ENCODE measurements at places on chromosomes 5 and 9. TPM values are rescaled to one million over a fixed set of nuclear protein-coding genes. Genes with fewer than 3 reads are reported as not detected.

PPP2CA gene
- 214 TPM for total RNA-seq

DNA sequence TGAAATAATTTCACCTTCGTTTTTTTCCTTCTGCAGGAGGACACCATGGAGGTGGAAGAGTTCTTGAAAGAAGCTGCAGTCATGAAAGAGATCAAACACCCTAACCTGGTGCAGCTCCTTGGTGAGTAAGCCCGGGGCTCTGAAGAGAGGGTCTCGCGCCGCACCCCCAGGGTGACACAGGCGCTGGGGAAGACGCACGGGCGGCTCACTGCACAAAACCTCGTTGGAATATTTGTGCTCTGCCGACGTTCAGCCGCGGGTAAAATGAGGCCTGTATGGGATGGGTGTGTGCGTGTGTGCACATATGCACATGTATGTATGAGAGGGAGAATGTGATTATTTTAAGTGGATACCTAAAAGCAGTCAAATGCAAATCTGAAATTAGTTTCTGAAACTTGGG is 24.5 kb downstream of the QRFP start:
- no peak for DNase-seq

DNA sequence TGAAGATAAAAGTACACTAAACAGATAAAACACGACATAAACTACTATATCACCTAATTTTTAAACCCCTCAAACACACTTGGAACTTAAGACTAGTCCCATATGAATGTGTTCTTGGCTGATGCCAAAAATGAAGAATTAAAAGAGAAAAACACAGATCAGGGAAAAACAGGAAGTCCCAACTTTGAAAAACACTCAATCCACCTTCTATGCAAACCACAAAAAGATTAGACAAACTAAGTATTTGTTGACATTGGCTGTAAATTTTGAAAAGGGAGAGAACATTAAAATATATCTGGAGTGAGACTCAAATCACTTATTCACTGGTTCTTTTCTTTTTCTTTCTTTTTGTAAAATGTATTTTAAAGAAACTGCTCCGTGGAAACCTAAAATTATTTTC is 81.4 kb downstream of the ANKH start:
- no peak for DNase-seq

DNA sequence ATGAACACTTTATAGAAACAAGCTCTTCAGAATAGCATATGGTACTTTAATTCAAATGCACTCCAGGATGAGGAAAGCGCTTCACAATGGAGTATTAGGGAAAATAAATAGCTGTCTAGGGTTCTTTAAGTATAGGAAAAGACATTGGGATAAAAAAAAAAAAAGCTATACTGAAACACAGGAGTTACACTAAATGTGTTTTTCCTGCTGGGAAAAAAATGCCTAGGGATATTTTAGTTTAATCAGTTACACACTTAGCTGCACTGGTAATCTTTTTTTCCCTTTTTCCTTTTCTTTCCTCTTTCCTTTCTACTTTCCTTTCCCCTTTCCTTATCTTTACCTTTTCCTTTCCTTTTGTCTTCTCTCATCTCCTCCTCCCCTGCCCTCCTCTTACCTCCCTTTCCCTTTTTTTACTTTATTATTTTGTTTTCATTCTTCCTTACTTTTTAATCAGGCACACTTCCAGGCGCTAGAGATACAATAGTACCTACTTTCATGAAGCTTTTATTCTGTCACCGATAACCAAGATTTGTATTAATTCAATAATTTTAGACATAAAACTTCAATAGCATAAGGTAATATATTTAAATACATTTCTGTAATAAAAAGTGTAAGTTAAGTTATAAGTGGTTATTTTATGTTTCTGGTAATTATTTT is 758.7 kb downstream of the CDH18 start:
- DNase-seq, result no peak

- no peak for DNase-seq
These were observed 2.0 kb upstream of the PTGR1 start for GRCh38 chr9:111601237-111602018.

DNA sequence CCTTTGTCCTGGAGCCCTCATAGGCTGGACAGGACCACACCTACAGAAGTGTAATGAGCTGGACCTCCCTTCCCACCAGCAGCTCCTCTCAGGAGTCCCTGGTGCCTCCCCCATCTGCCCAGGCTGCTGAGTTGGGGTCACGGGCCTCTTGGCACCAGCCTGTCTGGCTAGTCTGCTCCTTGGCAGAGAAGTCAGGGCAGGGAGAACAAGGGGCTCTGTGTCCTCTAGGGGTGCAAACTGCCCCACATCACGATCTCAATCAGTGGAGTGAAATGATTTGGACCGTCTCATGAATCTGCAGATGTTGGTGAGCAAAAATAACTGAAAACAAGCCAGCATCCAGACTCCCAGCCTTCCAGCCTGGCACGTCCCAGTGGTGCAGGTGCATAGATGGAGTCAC is 14.9 kb upstream of the GFPT2 start:
- no peak for DNase-seq

DNA sequence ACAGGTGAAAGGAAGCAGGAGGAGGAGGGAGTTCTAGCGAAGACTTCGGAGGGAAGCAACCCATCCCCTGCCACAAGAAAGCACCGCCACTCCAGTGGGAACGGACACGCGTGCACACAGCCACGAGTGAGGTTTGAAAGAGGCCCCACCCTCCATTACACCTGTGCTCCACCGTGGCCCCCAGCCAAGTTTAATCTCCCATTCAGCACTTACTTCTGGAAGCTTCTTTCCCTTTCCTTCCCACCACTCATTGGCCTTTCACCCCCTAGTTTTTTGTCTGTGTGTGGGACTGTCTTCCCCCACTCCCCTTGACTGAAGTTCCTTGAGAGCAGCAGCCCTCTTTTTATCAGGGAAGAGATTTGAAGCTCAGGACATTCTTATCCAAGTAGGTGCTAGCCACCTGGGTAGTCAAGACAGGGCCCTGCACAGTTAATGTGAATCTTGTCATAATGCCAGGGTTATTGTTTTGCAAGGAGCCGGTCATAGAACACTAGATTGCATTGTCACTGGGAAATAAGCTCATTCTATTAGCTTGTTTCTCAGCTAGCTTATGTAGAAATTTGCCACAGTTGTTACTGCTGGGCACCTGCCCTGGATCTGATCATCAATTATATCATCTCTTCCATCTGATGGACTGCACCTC is 256.0 kb downstream of the DOCK8 start:
- no peak for DNase-seq

DNA sequence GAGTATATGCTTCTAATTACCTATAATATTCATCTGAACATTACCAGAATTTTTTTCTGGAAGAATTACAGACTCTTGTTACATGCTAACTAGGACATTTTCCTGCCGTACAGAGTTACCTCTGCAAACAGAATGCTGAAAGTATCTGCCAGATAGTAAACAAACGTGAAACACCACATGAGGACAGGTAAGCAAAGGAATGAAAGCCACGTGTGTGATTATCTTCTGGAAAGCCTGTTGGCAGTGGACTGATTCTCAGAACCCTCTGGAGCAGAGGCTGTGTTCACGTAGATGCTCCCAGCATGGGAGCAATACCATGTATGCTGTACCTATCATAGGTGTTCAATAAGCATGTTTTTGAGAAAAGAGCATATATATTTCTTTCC is 472.6 kb downstream of the ENC1 start:
- DNase-seq, result no peak

GCNT4 gene
- 0.62 TPM for total RNA-seq

GRCh38 chr5:138748630-138749081 is 4.6 kb upstream of the CTNNA1 start:
- DNase-seq, result no peak

DNA sequence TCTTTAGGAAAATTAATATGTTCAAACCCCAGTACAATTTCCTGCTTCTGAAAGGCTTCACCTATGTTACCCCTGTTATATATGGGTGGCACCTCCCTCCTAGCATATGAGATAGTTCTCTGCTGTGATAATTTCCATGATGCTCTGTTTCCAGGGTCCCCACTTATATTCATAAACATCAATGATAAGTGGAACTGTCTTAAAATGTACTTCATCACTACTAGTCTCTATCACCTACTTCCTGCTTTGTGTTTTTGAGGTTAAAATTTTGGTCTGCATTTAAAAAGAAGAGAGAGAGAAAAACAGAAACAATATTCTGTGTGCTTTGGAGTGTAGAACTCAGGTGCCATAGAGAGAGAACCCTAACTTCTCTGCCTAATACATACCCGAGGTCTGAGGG is 234.7 kb downstream of the HTR1A start:
- no peak for DNase-seq

CCL28 gene
- total RNA-seq, result 0.46 TPM

PKN3 gene
- total RNA-seq, result 6.2 TPM

GRCh38 chr5:96816411-96816939 is 8.7 kb upstream of the ERAP1 start:
- DNase-seq, result no peak

DNA sequence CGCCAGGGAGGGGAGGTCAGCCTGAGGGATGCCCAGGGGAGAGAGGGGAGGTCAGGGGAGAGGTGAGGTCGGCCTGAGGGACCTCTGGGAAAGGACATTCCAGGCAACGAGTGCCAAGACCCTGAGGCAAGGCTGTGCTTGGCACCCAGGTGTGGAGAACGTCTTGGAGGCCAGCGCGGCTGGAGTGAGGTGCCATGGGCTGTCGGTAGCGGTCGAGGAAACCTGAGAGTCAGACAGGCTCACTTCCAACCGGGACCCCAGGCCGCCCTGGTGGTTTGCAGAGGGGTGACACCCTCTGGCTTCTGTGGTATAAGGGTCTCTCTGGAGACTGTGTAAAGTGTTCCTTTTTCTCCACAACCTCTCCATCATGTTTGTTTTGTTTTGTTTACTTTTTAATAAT is 82.9 kb downstream of the CACNA1B start:
- DNase-seq, result no peak

GRCh38 chr5:167916261-167916691 is 375.2 kb upstream of the WWC1 start:
- DNase-seq, result no peak

- no peak for DNase-seq
These were observed 31.4 kb downstream of the HMGCR start for GRCh38 chr5:75368391-75368790.

DNA sequence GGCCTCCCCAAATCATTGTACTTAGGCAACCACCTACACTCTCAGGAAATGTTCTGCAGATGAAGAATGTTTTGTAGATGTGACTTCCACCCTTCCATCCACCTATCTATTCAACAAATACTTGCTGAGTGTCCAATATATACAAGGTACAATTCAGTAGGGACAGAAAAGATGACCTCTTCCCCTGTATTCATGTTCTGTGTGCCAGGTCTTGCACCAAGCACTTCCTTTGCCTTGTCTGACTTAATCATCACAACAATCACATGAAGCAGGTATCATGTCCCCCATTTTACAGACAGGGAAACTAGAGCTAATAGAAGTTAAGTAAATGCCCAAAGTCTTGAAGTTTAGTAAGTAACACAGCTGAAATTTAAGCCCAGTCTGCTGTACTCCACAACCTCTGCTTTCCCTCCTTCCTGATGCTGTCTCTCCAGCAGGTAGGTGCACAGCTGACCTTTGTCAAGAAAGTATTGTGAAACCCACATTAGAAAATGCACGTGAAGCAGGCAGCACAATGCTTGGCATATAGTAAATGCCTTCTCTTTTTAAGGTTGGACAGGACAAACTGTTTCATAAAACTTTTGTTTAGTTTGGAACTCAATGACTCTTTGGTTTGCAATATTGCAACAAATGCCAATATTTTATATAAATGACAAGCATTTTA is 296.5 kb downstream of the DEPDC1B start:
- no peak for DNase-seq

- DNase-seq, result no peak
These were observed 353.4 kb downstream of the TLE1 start for GRCh38 chr9:81335879-81336421.

DNA sequence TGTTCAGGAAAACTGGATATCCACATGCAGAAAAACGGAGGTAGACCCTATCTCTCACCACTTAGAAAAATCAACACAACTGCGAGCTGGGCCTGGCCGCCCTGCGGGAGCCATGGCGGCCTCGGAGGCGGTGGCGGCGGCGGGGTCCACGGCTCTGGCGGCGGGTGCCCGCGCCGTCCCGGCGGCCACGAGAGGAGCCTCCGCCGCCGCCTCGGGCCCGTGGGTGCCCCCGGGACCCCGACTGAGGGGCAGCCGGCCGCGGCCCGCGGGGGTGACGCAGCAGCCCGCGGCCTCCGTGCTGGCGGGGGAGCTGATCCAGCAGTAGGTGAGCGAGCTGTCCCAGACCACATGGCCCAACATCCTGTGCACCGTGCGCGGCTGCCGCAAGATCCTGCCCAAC is 25.3 kb downstream of the FANCC start:
- DNase-seq, result no peak

DNA sequence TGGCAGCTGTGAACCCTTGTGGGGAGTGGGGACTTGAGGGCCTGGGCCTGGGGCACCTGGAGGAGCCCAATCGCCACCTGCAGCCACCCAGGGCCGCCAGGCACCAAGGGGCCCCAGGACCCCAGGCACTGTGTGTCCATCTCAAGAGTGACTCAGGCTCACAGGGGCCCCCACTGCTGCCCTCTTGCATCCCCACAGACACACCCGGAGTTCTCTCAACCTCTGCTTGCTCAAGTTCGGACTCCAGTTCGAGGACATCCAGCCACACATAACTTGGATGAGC is 51.9 kb downstream of the MRPL36 start:
- DNase-seq, result peak; percentile 31

ZBED3 gene
- 6.4 TPM for total RNA-seq

DNA sequence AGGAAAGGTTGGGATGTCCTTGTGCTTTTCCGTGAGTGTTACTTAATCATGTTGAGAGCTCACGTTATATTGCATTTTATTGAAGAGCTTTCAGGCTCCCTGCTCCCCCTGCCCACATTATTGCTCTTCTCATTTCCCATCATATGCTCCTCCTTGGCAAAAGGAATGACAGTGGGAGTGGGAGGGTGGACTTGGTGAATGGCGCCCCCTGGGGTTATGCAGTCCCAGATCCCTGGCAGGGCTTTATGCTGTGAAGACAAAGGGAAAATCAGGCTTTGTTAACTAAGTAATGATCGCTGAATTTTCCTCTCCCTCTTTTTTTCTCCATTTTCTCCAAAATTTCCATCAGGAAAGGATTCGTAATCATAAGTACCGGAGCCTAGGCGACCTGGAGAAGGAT is 166.6 kb downstream of the SMARCA2 start:
- DNase-seq, result no peak

GRCh38 chr9:35051069-35051967 is 21.1 kb downstream of the VCP start:
- DNase-seq, result no peak

TAL2 gene
- total RNA-seq, result not detected

GRCh38 chr5:144504929-144505577 is 334.4 kb downstream of the KCTD16 start:
- DNase-seq, result no peak

- DNase-seq, result peak; percentile 80
These were observed 215.5 kb downstream of the PDZD2 start for GRCh38 chr5:31854181-31855133.

DNA sequence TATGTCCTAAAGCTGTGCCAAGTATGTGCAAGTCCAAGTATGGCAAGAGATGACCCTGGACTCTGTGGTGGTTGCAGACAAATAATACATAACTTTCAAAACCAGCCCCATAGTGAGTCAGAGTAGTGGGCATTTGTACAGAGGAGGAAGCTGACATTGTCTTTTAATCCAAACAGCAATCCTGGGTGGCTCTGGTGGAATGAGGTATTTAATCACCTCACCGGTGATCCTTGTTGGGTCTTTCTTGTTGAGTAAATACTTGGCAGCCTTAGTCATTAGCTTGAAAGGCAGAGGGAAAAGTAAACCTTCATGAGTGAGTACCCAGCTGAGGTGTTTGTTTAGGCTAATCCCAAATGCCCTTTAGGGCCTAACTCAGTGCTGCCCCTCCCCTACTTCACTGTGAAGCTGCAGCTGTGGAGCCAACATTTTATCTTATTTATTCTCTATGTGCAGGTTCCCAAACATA is 148.7 kb upstream of the SLC12A2 start:
- no peak for DNase-seq

All from cardiac septum (tissue), 1 donor.